ENCODE measurements at places on chromosomes 1 and 21.

DNA sequence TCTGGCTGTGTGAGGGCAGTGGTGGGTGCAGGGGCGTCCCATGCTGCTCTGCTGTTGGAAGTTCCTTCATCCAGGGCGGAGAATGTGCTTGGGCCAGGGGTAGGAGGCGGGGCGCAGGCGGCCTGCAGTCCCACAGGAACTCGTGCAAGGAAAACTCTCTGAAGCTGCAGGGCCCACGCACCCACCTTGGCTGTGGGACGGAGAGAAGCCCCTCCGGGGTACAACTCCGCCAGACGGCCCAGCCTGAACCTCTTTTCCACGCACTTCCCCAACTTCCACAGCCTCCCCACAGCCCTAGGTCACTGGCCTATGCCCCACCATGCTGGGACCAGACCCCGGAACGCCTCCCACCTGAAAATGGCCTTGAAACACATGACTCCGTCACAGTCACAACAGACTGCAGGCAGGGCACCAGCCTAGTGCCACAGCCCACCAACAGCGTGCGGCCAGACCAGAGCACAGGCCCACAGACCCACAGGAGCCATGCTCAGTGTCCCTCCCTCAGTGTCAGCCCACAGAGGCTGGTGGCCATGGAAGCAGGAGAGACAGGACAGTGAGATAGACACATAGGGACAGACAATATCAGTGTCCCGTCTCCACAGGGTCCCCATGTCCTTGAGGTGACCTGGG is 47.8 kb downstream of the WNT9A start:
- no peak for DNase-seq

DNA sequence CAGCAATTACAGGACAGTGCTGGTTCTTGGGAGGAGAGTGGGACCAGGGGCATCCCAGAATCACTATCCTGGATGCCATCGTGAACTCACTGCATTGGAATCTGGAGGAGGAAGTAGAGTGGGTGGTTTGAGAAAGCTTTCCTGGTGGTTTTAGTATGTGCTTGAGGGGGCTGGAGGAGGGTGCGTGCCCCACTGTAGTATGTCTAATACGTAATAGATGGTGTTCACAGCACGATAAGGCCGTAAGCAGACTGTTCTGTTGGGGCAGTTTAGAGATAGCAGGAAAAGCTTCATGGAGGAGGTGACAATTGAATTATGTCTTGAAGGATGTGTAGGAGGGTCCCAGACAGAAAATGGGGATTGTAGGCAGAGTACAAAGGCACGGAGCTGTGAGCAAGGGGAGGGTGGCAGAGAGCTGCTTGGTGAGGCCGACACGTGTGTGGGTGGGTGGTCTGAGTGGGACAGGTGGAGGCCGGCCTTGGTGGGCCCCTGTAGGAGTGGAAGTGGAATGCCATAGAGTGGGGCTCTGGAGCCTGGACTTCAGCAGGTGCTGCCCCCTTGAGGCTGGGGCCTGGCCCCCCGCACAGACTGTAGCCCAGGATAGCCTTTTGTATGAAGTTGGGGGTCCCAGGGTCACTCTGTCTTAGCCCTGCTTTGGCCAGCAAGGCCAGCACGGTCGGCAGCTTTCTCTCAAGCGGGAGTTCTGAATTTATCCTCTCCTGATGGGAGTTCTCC is 37.0 kb downstream of the IL6R start:
- no peak for DNase-seq

GRCh38 chr1:68904477-68904876 is 407.6 kb upstream of the DEPDC1 start:
- DNase-seq = no peak

GRCh38 chr1:48841461-48841860 is 64.8 kb upstream of the BEND5 start:
- no peak for DNase-seq

DNA sequence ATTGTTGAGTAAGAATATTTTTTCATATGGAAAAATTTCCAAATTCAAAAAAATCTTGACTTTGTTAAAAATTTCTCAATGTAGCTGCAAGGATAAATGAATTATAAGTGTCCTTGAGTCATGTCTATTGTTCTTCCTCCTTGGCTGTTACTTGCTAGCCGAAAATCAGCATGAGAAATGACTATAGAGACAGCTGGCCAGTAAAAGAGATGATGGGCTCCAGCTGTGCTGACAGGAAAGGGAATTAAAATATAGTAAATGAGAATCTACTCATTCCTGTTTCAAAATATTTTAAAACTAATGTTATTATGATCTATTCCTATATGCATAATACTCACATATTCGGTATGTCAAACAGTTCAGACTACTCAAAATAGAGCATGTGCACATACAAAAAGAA is 1292.6 kb downstream of the BRINP3 start:
- no peak for DNase-seq

DNA sequence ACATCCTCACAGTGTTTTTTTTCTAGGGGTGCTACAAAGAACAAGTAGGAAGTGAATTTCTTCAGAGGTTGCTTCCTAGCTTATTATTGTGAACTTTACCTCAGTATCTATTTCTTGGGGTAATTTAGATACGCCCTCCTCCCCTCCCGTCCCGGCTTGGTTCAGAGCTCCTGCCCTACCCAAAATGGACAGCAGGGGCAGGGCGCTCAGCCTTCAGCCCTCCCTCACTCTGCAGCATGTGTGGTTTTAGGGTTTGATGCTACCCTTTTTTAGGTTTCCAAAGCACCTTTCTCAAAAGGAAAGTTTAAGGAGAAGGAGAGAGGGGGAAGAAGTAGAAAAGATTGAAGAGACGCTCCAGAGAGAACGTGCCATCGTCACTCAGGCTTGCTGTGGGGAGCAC is 16.9 kb upstream of the POGK start:
- no peak for DNase-seq

DNA sequence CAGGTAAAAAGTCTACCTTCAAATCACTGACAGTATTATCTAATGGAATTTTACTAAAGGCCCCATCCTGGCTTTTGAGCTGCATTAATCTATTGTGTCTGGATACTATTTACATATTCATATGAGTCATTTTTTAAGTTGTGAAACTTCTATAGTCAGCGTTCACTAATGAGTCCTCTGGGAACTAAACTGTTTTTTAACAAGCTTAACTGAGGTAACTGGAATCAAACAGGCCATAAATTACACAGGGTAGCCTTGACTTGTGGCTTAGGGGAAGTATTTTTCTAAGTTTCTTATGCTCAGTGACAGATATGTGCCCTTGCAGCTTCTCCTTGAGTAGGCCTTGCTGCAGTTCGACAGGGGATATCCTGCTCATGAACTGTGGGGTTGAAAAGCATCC is 68.8 kb downstream of the JMJD4 start:
- DNase-seq = no peak

DNA sequence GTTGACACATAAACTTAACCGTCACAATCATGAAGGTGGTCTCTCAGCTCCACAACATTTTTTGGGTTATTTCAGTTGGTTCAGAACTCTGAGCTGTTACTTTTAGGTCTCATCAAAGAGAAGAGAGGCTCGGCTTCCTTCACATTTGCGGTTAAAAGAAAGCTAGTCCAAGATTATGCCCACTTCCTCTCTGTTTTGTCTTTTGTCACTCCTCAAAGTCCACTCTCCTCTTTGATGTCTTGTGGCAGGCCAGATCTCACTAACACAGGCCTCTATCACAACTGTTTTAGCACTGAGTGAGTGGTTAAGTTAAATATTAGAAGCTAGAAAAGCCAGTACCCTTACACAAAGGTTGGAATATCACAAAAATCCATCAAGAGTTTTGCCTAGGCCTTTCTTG is 195.7 kb downstream of the FCRL5 start:
- DNase-seq = no peak

DNA sequence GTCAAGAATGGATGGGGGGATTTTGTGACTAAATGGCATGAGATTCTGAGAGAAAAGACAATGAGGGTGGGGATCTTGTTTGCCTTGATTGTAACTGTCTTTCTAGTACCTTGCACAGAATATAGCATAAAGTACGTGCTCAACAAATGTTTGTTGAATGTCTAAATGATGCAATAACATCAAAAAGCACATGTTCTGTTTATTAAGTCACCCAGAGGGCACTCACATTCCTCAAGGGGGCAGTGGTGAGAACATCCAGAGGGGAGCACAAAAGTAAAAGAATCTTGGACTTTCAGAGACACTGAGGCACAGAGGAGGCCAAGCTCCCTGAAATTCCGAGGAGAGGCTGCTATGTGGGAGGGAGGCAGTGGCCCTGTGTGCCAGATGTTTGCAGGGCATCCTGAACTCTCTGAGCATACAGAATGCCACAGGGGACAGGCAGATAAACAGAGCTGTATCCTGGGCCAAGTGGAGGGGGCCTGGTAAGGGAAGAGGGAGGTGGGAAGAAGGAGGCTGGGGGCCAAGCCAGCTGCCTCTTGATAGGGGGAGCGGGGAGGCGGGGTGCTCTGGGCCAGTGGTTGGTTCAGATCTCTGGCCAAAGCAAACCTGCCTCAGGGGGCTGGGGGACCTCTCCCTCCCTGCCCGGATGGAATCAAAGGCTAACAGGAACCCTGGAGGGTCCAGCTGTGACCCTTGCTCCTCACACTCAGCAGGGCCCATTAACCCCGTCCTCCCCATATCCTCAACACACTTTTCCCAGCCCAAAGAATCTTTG is 6.5 kb upstream of the ATP1A2 start:
- DNase-seq = peak; percentile 80

DNA sequence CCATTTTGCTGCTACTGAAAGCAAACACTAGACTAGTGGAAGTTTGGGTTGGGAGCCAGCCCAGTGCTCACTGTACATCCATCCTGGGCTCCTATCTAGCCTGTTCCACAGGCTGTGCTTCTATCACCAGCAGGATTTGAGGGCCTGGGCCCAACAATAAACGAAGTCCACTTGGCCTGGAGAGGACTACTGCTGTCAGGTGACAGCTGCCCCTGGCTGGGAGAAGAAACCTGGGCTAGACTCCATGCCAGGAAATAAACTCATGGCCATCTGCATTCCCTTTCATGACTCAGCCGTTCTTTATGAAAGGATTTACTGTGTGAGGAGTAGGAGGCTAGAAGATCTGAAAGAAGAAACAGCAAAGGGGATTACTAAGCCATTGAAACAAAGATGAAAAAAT is 35.5 kb downstream of the COLGALT2 start:
- DNase-seq = peak; percentile 92

DNA sequence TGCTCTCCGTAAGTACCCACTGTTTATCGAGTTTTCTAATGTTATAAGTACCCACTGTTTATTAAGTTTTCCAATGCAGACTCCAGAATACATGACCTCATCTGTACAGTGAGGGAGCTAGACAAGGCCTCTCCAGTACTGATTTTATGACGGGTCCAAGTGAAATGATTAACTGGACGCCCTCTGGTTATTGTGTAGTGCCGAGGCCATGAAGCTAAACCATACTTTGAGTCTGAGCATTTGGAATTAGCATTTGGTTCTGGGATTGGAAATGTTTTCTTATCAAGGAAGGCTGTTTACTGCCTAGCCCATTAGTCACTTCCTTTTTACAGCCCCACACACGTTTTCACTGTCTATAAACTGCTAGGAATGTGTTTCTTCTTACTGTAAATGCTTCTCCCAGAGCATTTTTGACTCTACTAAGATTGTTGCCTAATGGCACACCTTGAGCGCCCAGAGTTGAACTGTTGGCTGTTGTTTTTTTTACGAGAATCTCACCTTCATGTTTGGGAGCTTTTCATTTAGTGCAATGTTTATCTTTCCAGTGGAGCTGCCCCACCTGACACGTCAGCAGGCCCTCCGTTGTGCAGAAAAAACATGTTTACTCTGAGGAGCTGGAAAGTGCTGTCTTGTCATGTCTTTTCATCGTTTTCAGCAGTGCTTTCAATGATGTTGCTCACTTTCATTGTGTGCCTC is 26.9 kb downstream of the SPATA46 start:
- no peak for DNase-seq

- DNase-seq = peak; percentile 24
Measured at GRCh38 chr21:42164064-42164789, 54.7 kb upstream of the ABCG1 start.

DNA sequence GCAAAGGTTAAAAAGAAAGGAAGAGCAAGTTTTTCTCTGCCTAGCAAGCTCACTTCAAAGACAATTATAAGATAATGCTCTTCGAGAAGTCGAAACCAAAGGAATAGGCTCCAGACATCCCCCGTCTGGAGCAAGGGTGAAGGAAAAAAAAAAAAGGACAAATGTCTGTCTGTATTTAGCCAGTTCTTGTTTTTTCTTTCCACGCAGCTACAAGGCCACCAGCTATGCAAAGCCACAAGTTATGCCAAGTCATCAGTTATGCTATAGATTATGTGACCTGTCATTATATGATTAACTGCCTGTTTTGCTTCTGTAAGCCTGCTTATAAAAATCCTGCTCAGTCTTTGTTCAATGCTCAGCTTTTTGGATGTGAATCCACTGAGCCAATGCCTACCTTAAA is 2.4 kb upstream of the THEM5 start:
- no peak for DNase-seq

DNA sequence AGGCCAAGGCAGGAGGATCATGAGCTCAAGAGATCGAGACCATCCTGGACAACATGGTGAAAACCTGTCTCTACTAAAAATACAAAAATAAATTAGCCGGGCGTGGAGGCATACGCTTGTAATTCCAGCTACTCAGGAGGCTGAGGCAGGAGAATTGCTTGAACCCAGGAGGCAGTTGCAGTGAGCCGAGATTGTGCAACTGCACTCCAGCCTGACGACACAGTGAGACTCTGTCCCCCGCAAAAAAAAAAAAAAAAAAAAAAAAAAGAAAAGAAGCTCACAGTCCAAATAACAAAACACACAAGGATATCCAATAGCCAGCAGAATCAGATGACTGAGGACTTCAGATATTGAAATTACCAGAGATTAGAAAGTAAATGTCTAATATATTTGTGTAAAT is 11.8 kb downstream of the AHCTF1 start:
- peak; percentile 69 for DNase-seq

DNA sequence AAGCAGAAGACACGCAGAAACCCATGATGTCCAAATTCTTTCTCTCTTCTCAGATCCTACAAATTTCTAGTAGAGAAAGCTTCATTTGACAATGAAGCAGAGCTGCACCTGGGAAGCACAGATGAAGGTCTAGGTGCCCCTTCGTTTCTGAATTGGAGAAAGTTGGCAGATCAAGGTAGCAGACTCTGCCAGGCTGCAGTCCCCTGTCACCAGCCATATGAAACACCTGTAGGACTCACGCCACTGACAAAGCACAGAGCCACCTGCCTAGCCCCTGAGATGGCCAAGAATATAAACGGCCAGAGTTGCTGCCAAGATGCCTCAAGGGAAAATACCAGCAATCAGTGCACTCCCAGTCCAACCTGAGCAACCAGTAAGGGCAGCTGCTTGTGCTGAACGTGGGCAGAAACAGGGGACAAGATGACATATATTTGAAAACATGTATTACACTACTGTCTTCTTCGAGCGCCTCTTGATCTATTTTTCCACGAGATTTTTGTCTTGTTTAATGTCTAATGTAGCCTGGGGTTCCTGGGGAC is 20.6 kb upstream of the PLEKHA6 start:
- DNase-seq = no peak

DNA sequence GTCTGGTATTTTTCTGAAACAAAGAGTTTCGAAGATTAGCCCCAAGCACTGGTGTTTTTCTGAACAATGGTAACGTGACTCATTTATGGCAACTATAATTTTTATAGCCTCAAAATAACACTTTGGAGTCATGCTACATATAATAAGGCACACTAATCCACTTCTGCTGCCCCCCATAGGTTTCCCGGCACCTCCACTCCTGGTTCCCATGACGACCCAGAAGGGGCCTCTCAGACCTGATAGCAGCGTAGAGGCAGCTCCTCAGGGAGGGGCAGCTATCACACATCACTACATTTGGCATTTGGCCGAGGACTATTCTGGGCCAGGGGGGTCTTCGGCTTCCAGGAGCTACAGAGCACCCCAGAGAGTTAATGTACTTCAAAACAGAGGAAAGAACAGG is 23.3 kb downstream of the CAPN8 start:
- DNase-seq = no peak

All from HepG2 (cell line).